ENCODE measurements at places on chromosomes 13 and 19.

DNA sequence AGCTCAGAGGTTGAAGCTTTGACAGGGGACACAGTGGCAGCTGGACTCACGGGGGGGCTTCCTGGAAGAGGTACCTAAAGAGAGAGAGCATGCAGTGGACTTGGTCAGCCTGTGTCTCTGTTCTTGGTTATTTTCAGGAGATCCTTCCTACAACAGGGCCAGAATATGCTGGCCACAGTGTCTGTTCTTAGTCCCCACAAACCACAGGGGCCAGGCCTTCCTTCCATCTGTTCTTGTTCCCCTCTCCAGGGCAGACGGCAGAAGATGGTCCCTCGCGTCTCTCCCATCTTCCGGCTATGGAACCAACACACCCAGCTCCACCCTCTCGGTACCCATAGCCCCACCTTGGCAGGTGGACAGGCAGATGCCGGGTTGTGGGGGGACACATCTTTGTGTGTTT lies 24.8 kb downstream of the MAST3 start:
- no peak for DNase-seq

- DNase-seq: no peak
Measured at GRCh38 chr19:40379446-40380198, 10.4 kb downstream of the HIPK4 start.

- DNase-seq: no peak
Measured at GRCh38 chr19:50838239-50838638, 4.9 kb upstream of the KLK15 start.

DNA sequence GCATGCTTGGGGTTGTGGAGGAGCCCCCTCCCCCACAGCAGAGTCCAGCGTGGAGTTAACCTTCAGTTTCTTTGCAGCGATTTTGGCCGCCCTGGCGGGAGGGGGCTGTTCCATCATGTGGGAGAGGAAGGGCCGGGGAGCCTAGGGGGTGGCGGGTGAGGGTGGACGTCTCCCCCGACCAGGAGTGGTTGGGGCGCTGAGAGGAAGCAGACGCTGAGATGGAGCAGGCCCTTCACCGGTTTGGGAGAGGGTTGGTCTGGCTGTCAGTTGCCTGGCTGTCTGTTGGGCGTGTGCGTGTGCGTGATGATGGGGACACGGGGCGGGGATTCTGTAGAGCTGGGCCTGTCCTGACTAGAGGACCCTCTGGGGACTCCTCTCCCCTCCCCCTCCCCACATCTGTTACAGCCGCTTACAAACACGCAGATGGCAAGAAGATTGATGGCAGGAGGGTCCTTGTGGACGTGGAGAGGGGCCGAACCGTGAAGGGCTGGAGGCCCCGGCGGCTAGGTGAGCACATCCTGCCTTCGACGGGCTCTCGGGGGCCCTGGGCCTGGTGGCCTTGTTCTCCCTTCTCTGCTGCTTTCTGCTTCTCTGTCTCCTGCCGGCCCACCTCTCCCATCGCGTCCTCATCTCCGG lies 9.8 kb upstream of the LIN7B start:
- DNase-seq: no peak

GRCh38 chr19:47848823-47849473 lies 10.1 kb upstream of the TPRX2 start:
- DNase-seq: no peak

GRCh38 chr13:50392977-50393376 lies 377.7 kb downstream of the KCNRG start:
- DNase-seq: no peak

GRCh38 chr13:43005460-43006236 lies 13.6 kb upstream of the EPSTI1 start:
- DNase-seq: peak; percentile 54

GRCh38 chr19:52369559-52370340 lies at the start of gene ZNF880:
ZNF880 (plus strand) TSS chr19:52369923; CDS start chr19:52369966, 43 bp downstream.
- peak; percentile 93 for DNase-seq

DNA sequence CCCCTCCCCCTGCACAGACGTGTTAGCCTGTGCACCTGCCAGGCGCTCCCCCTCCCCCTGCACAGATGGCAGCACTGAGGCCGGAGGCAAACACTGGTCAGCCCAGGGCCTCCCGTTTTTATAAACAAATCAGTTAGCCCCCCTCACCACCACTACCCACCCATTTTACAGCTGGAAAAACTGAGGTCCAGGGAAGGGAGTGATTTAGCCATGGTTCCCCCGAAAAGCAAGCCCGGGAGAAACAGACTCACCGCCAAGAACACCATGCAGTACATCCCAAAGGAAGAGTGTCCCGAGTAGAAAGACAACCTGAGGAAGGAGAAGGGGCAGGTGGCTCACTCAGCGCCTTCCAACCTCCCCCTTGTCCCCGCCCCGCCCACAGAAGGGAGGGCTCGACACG lies 8.7 kb downstream of the PLPP2 start:
- DNase-seq: no peak

GRCh38 chr13:30607908-30608307 lies 9.8 kb upstream of the USPL1 start:
- DNase-seq: no peak

- DNase-seq: peak; percentile 76
Measured at GRCh38 chr13:77386880-77387606, 60.1 kb upstream of the MYCBP2 start.

DNA sequence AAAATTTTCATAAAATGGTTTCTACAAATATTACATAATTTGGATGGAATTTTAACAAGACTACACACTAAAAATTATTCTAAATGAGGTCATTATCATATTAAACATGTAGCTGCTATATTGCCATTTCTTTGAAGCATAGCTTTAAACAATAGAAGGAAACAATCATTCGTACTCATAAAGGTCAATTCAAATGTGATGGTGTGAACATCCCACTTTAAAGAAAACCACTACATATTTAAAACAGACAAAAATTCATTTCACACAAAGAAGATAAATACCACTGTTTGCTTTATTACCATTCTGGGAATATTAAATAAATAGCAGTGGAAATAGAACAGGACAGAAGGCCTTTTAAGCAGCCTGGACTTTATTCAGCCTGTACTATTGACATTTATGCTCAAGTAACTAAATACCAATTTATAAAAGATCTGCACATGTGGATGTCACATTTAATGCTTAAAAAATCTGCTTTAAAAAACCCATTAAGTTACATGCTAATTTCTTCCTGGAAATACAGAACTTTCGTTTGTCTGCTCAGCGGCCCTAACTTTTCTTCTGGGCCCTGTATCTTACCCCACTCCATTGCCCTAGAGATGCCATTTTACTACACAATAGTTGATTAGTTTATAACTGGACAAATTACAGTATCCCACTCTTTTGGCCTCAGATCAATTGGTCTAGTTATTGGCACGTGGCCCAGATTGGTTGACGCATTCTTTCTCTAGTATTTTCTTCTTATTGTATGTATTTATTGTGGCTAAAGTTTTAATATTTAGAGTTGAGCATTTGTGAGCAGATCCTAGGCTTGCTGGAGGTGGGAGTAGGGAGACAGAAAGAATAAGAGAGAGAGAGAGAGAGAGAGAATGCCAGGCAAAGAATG lies 215.1 kb upstream of the SPRY2 start:
- DNase-seq: peak; percentile 17
